Fibroblast of mammary gland (primary cell): ENCODE measurements at places on chromosomes 16 and 17.

- DNase-seq, result peak; percentile 1
These were observed 68.7 kb downstream of the AIPL1 start for GRCh38 chr17:6366221-6366666.

- no peak for DNase-seq
These were observed 10.5 kb upstream of the ALDOA start for GRCh38 chr16:30054959-30055553.

GRCh38 chr16:51003850-51004566 lies 147.1 kb downstream of the SALL1 start:
- DNase-seq, result no peak

DNA sequence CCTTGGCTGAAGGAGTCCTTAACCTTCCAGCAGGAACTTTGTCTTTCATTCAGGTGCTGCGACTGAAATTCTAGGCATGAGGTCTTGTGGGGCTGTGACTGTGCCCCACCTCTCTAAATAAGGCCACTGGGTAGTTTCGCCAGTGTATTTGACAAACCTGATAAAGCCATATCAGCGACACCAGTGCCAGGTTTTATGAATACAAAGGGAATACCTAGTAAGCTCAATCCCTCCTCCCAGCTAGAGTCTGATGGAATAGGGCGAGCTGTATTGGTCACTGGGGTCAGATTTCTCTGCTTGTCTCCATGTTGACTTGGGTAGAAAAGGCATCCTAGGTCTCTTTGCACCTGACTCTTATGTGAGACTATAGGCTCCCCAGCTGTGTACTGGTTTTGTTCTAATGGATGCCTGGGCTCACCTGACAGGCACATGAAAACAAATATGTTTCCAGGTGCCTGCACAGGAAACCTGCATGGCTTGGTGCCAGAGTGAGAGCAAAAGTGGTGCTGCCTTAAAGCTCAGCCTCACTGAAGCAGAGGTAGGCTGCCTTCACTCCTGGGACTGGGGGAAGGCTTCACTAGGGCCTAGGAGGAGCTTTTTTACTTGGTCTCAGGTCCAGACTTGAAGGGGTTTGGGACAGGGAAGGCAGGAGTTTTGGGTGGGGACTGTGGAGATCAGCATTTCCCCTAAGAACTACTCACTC lies 8.3 kb downstream of the SLC7A6 start:
- no peak for DNase-seq
